ENCODE measurements at places on chromosomes 1 and 21.
A peak's percentile ranks its signal among the peaks of the same experiment; 100 is the strongest.

DNA sequence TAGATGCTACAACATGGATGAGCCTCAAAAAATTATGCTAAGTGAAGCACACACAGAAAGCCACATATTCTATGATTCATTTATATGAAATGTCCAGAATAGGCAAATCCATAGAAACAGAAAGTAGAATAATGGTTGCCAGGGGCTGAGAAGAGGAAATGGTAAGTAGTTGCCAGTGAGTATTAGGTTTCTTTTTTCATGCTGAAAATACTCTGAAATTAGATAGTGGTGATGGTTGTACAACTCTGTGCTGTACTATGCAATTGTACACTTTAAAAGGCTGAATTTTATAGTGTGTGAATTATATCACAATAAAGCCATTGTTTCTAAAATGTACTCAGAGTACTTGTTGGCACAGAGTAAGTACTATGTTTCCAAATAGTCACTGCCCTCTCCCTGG lies 15.5 kb upstream of the GFI1 start:
- DNase-seq: no peak

- no peak for DNase-seq
Measured at GRCh38 chr1:52576074-52576473, 23.2 kb upstream of the TUT4 start.

- DNase-seq: no peak
Measured at GRCh38 chr1:107648071-107648470, 316.9 kb downstream of the VAV3 start.

DNA sequence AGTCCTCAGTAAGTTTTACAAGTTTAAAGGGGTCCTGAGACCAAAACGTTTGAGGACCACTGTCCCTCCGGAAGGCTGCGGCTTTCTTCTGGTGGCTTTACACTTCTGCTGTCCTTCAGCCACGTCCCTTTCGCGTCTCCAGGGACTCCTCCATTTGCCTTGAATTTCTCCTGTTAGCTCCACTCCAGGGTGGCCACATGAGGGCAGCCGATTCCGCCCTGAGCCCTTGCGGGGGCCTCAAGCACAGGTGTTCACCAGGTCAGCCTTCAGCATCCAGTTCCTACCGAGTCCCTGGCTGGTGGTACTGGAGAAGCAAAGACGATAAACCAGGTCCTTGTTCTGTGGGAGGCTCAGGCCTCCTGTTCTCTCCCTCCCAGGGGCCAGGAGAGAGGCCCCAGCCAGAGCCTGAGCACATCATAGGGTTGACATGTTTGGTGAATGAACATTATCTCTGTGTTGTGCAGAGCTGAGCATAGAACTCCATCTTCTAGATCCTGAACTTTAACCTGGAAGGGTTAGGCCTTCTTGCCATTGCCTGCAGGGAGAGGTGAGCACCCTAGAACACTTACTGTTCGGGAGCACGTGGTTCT lies 27.4 kb upstream of the COQ8A start:
- DNase-seq: peak; percentile 18

DNA sequence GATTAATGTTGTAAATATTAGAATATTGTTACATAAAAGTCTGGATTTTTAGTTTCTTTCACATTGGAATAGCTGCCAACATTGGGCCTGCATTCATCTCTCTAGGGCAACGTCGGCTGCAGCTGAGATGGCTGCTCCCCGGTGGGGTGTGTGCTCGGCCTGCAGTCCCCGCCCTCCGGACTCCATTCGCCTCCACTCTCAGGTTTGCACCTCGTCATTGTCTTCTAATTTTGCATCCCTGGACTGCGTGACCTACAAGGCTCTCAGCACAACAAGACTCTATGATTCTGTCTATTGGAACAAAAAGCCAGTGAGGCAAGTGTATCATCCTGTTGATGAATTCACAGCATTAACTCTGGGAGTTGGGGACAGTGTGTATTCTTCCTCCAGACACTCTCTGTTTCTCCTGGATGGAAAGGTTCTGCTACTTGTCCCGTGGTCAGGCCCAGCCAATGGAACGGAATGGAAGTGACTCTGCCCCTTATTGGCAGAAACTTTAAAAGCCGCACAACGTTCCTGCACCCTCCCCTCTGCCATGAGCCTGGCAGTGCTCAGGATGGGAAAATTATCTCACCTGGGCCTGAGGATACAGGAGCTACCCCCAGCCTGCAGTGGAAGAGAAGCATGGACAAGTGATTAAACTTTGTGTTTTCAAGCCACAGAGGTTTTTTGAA lies 105.0 kb upstream of the SAMD11 start:
- DNase-seq: no peak

DNA sequence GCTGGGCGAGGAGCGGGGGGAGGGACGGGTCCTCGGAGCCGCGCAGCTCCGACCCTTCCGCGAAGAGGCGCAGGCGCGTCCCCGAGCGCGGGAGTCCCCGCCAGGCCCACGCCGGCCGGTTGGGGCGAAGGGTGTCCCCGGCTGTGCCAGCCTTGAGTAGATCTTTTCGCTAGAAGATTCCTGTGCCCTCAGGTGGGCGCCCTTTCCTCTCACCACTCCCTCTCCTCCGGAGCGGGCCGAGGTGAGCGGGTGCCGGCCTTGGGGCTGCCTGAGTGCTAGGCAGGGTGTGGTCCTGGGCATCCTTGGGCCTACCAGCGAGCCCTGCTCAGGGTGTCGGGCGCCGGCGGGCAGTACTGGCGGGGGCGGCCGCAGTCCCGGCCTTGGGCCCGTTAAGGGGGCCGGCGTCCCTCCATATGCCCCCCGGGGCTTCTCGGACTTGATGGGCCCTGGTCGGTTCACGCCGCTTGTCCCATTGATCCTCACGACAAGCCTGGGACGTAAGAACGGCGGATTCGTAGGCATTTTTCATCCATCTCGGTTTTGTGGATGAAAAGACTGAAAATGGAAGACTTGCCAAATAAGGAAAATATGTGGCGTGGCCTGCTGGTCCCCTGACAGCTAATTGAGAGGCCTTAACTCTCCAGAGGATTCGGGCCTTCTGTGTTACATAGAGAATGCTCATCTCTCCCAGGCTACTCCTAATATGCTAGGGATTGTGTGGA lies 712 bp downstream of the DEGS1 start:
- no peak for DNase-seq

DNA sequence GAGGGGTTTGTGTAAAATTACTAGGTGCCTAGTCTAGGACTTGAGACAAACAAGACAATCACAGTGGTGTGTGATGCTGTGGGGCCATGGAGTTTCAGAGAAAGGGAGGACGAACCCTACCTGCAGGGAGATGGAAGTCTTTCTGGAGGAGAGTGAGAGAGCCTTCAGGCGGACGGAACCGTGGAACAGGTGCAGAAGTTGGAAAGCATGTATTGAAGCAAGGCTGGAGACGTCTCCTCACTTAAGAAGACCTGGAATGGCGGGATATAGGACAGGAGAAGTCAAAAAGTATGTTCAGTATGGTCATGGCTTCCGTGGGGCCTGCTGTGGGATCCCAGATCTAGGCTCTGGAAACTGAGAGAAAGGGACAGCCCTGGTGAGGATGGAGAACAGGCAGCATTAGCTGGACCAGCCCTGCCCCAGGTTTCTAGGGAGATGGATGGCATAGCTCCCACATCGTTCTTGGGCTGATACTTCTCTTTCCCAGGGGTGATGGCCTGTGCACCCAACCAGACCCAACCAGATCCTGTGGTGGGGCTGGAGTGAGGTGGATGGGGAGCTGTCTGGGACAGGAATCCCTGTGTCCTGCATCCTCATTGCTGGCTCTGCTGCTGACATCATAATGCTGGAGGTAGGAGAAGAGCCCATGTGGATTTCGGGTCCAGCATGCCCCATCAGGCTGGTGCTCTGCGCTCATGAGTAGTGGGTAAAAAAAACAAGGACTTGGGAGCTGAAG lies 15.0 kb upstream of the LRP8 start:
- no peak for DNase-seq

DNA sequence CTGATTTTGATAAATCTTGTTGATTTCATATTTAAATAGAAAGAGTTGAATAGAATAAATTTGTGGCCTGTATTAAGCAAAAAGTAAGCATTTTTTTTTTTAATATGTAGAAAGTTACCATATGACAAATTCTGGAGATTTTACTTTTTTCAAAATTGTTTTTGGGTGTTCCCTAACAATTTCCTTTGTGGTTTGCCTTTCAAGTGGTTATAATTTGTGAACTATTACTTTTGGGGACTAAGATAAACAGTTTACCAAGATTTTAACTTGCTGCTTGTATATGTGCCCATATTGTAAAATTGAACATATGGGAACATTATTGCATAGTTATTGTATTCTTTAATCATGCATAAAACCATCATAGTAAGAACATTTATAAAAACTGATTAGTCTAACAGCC lies 34.6 kb downstream of the SLC30A7 start:
- DNase-seq: no peak

- DNase-seq: no peak
Measured at GRCh38 chr1:195897076-195897475, 711.2 kb downstream of the KCNT2 start.

DNA sequence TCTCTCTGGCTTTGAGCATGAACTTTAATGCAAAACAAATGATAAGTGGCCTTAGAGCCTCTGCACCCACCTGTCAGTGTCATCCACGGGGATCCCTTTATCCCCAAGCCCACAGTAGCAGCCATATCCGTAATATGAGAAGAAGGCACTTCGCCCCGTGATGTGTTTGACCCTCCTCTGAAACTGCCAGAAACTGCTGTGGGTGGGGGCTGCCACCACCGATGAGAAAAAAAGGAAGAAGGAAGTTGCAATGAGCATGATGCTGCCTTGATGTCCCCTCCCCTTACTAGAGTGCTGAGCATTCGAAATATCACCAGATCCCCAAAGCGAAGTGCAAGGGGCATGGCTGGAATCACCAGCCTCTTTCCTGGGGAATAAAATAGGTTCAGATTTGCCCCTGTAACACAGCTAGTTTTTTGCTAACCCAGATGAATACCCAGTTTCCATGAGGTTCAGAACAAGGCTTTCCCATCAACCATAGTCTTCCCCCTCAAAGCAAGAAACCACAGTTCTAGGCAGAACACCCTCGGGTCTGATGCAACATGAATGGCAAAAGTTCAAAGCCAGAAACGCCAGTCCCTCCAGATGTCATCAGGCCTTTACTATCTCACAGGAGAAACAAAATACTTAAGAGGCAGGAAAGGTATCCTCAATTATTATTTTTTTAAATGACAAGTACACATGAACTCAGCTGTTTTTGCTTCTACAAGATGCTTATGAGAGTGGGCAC lies 10.8 kb upstream of the UBXN10 start:
- no peak for DNase-seq

DNA sequence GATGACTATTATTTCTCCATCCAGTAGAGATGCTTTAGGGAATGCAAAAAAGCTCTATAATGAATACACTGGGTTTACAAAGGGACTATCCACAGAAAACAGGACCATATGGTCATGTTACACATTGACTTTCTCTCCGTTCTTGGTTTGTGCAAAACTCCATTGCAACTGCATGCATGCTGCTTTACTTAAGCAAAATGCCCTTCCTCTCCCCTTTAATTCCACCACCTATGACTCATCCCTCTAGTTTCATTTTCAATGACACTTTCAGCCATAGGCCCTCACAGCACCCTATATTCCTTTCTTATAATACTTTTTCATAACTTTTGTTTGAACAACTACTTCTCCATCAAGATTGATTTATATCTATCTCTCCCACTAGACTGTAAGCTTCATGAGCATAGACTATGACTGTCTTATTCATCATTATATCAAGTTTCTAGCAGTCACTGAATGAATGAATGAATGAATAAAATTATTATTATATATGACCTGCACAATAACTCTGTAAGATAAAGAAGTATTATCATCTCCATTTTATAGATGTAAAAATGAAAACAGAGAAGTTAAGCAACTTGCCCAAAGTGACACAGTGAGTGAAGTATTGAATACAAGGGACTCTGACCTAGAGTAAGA lies 248.9 kb downstream of the PLPP3 start:
- no peak for DNase-seq

- no peak for DNase-seq
Measured at GRCh38 chr1:155034318-155035208, 939 bp downstream of the DCST1 start.

DNA sequence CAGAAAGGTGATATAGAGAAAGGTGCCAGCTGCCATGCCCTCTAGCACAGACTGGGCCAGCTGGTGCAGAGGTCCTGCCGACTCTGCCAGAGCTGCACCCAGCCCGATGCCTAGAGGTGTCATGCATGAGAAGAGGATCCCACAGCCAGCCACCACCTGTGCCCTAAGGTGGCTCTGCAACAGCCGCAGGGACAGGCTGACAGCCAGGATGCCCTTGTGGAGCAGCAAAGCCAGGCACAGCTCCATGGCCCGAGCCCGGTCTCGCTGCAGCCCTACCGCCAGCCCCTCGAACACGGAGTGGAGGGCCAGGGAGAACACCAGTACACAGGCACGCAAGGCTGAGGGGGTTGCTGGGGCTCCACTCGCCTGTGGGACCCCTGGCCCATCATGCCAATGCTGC lies 1.8 kb upstream of the CRTC2 start:
- no peak for DNase-seq

GRCh38 chr1:65445837-65446236 lies 25.4 kb downstream of the LEPR start:
- DNase-seq: no peak

GRCh38 chr1:204323887-204324286 lies 35.8 kb downstream of the PLEKHA6 start:
- DNase-seq: no peak

- DNase-seq: no peak
Measured at GRCh38 chr1:31051611-31052010, 13.9 kb downstream of the PUM1 start.

DNA sequence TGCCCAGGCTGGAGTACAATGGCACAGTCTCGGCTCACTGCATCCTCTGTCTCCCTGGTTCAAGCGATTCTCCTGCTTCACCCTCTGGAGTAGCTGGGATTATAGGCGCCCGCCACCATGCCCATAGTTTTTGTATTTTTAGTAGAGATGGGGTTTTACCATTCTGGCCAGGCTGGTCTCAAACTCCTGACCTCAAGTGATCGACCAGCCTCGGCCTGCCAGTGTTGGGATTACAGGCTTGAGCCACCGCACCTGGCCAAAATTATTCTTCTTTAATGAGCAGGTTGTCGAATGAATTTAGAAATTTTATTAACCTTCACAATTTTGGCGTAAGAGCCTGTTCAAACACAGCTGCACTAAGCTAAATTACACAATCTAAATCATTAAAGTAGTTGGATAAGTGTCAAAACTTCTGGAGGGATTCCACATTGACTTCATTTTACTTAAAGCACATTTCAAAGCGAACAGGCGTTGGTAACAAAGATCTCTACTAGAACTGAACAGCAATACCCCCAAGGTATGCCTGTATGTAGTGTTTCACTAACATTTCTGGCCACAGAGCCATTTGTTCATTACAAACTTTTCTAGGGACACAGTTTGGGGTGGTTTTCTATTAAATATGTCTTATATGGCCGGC lies 5.2 kb upstream of the CTH start:
- DNase-seq: no peak

GRCh38 chr1:100430325-100430756 lies 78.0 kb downstream of the CDC14A start:
- DNase-seq: no peak

DNA sequence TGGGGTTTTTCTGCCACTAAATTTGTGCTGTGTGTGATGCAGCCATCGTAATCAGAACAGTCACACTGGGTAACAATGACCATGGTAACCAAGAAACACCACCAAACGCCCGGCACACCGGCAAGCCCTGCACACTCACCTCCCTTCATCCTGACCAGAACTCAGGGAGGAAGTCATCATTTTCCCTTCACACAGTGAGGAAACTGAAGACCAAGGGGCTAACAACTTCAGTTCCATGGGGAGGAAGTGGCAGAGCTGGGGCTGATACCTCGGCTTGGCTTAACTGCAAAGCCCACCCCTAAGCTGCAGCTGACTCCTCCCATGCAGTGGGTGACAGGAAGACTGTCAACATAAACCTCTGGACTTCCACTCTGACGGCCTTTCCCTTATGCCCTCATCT lies 69.3 kb upstream of the BCAR3 start:
- DNase-seq: no peak

GRCh38 chr1:197103300-197103699 lies 36.2 kb upstream of the F13B start:
- DNase-seq: no peak
